ENCODE measurements at places on chromosomes 2 and 18.

DNA sequence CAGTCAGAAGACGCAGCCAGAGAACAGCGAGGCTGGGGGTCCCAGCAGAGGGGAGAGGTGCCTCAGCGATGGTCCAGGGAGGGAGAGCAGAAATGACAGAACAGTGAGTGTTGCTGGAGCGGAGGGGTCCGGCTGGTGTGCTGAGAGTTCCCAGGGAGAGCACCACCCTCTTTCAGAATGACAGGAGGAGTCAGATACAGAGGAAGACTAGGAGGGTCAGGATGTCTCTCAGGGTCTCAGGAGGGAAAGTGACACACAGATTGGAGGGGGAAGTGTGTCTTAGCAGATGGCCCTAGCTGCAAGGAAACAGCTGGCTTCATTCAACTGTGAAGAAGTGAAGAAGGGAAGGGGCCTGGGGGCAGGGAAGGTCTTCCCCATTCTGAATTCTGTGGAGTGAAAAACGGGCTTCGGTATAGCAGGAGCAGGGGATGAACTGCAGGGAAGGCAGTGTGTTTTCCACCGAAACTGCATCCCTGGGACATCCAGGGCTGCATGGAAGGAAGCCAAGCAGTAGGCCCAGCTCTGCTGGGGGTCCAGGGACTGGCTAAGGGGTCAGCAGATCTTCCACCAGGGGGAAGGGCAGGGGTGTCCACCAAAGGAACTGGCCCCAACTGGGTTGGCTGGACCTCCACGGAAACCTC is 90.0 kb upstream of the OTOS start:
- DNase-seq, result no peak

- DNase-seq, result no peak
These were observed 65.1 kb upstream of the TGIF1 start for GRCh38 chr18:3384664-3385563.

DNA sequence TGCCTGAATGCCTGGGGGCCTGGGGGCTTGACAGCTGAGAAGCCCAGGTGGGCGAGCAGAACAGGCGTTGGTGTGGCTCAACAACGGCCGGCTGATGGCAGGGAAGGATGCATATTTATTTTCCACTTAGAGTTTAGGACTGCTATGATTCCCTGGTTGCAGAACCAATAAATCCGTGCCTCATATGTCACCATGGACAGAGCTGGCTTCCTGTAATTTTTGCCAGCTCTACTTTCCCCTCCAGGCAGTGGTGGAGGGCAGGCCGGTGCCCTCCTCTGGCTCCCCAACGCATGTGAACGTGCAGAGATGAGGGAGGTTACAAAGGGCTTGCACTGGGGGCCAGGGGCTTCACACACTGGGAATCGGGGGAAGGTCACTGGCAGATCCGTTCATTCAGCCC is 18.2 kb downstream of the SAG start:
- no peak for DNase-seq

DNA sequence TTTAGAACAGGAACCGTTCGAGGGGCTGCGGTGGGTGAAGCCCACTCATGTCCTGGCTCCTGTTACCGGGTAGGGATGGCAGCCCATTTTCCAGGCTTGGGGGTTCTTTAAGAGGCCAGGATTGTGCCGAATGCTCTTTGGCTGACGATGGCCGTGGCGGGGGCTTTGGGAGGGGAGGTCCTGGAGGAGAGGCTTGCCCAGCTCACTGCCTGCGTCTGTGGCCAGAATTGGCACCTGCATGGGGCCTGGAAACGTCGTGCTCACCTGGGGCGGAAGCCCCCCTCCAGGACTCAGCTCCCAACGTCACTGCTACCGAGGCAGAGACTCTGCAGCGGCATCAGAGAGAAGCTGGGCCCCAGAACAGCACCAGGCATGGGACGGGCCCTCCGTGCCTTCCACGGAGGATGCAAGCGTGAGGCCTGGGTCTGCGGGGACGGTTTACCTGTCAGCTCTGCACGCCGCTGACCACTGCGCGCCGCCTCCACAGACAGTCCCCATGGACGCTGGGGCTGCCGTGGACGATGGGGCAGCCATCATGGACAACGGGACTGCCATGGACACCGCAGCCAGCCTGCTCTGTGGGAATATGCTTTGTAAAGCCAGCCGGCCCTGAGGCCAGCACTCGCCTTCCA is 82.9 kb downstream of the NFATC1 start:
- DNase-seq, result no peak

DNA sequence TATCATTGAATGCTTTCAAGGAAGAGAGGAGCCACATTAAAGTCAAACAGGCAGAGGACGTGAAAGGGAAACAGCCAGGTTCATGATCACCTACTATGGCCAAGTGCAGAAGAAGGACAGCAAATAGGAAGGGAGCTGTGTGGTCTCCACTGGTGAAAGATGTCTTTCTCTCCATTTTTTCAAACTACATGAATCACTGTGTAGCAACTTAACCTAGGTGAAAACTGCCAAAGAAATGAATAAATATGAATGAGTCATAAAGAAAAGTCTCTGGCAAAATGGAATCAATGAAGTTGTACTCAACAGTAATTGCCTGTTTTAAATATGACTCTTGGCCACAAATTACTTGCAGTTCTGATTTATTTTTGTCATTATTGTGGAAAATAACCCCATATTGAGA is 452.6 kb upstream of the PKDCC start:
- DNase-seq, result no peak
